ENCODE measurements at places on chromosomes 6 and 20.

- DNase-seq, result no peak
These were observed 67.9 kb upstream of the SPACA1 start for GRCh38 chr6:87979737-87980136.

DNA sequence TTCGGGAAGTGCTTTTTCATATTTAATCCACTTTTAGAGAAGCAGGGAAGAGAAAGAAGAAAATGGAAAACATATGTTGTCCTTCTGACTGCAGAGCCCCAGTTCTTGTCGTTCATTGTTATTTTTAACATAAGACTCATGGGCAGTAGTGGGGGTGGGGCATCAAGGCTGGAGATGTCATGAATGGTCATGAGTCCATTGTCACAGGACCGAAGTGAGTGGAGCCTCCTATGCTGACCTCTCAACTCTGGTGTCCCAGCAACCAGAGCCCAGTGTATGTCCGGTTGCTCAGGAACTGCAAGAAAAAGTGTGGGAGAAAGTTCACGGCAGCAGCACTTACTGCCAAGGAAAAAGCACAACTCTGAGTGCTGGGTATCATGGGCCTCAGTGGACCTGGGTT is 108.6 kb downstream of the BANF2 start:
- no peak for DNase-seq

DNA sequence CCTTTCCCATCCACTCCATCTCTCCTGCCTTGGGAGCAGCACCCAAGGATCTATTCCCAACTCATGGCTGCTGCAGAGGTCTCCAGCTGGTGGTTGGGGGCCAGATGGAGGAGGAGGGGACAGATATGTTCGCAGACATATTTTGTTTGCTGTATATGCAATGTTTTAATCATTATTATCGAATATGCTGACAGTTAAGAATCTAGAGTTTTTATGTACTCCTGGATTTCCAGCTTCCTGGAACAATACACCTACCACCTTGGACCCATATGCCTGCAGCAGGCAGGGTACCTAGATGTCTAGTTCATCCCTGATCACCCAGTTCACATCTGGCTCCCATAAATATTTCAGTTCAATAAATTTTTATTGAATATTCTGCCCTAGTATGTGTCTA is 9.0 kb downstream of the FAM110A start:
- no peak for DNase-seq

- DNase-seq, result no peak
These were observed 26.2 kb upstream of the SLC35D3 start for GRCh38 chr6:136895901-136896300.

DNA sequence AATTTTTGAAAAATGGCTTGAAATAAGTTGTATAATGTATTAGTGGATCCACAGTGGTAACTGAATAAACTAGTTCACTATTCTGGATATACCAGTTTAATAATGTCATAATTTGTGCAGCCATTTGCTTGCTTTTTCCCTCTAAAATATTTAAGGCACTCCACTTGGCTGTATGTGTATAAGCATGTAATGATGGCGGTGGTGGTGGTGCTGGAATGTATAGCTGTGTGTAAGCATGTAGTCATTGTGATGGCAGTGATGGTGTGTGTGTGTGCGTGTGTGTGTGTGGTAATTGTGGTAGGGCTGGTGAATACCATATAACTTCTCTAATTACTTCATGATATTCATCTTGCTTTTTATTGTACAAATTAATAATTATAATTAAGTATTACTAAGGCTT is 89.2 kb upstream of the HIVEP1 start:
- DNase-seq, result no peak

DNA sequence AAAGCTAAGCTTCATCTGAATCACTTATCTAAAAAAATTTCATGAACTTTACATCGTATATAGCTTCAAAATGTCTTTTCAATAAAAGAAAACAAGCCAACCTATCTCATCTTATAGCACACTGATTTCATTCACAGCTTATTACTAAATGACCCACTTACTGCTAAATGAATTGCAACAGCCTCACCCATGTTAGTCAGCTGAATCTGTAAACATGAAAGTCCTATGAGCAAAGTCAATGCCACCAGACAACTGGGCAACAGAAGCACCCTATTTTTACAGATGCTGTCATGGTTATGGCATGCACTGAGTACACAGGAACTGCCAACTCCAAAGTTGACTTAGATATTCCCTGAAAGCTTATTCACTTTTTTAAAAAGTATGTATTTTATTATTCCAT is 41.2 kb upstream of the DST start:
- no peak for DNase-seq

- DNase-seq, result no peak
These were observed 1065.5 kb downstream of the GRIK2 start for GRCh38 chr6:102458990-102459389.

- no peak for DNase-seq
These were observed 111.0 kb upstream of the RALGAPA2 start for GRCh38 chr20:20823476-20823881.

DNA sequence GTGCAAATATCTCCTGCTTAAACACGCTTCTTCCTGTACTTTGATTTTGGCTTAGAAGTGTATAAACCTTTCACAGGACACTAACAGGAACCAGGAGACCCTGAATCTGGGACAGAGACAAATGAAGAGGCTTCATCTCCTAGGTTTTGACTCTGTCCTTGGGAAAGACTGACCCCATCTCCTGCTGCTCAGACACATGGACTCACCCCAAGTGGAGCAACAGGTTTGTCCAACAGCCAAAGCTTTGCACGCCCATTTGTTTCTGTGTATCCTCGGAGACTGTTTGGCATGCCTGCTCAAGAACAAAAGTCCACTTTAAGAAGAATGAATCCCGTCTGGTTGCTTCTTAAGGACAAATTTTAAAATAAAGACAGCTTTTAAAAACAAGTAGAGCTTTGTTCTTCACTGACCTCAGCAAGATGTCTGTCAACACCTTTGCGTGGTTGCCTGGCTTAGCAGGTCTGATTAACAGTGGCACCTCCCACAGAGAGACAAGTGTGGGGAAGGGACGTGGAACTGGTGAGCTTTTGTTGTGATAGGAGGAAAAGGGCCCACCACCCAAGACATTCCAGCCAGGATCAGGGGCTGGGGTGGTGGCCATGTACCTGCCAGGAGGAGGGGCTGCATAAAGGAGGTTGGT is 202.6 kb downstream of the SOD2 start:
- DNase-seq, result no peak

DNA sequence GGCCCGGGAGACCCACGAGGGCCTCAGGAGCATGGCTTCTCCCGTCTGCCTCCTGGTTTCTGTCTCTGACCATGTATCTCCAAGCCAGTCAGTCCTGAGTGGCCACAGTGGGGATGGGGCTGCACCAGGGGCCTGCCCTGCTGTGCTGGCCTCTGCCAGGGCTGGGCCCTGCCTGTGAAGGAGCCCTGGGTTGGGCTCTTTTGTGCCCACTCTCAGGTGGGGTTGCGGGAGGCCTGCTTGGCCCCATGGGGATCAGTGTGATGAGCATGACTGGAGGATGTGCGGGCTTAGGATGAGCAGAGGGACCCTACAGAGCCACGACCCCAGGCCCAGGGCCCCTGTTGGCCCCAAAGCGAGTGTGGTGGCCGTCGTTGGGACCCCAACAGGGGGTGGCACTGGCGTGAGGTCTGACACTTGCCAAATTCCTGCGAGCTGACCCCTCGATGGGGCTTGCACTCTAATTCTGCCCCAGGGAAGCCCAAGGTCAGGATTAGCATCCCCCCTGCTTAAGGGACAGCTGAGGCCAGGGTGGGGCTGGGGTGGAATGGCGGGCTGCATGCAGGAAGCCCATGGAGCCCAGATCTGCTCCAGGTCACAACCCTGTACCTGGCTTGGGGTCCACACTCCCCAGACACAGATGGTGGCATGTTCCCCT is 90.0 kb upstream of the BHLHE23 start:
- DNase-seq, result no peak

- no peak for DNase-seq
These were observed 205.3 kb downstream of the ADGRG6 start for GRCh38 chr6:142507065-142507464.

DNA sequence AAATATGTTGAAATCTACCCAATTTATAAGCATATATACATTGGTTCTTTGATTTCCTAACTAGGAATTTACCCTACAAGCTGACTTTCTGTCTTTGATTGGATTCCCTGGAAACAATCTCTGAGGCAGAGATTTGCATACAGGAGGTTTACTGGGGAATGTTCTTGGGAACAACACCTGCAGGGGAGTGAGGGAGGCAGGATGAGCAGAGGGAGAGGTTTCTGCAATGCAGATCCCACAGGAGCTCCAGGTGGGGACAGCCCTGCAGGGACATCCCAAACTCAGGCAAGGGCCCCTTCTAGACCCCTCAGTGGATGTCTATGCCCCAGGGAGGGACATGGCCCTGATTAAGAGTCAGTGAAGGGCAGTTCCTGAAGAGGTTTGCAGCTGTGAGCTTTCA is 95.2 kb upstream of the CCDC167 start:
- no peak for DNase-seq

- DNase-seq, result no peak
These were observed 381.0 kb upstream of the SASH1 start for GRCh38 chr6:147961481-147962141.

- no peak for DNase-seq
These were observed 27.1 kb downstream of the LBP start for GRCh38 chr20:38373231-38373867.

GRCh38 chr20:62030357-62030756 is 35.3 kb downstream of the TAF4 start:
- DNase-seq, result no peak
